ENCODE measurements at places on chromosomes 3 and 15. TPM values are rescaled to one million over a fixed set of nuclear protein-coding genes. Genes with fewer than 3 reads are reported as not detected.

DNA sequence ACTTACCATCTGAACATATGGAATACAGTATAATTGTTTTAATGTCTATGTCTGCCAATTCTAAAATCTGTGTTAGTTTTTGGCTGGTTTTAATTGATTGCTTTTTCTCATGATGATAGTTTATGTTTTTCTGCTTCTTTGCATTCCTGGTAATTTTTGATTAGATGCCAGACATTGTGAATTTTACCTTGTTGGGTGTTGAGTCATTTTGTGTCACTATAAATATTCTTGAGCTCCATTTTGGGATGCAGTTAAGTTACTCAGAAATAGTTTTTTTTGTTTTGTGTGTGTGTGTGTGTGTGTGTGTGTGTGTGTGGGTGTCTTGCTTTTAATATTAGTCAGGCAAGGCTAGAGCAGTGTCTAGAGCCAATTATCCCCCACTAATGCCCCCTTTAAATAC lies 818.8 kb upstream of the NR2F2 start:
- no peaks in the 10 kb centered on the region for H3K36me3 ChIP-seq
- no peak overlapping the region for H3K27ac ChIP-seq
- no peaks in the 10 kb centered on the region for H3K4me1 ChIP-seq

Gene A4GNT
- total RNA-seq: 0.16 TPM

DNA sequence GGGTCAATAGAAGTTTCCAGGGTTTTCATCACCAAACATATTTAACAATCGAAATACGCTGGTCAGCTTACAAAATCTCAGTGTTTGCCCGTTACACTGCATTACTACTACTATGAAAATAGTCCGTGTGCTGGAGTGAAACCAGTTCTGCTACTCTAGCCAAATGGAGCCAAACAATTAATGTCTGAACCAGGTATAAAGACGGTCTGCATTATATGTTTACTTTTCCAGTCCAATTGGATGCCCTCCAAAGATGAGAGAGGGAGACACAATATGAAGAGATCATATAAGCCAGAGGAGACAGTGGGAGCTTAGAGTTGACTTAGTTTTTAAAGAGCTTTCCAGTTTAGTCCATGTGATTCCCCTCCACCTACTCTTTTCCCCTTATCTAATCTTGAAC lies 6.3 kb upstream of the DUT start:
- no peak overlapping the region for H3K27ac ChIP-seq
- no peak for DNase-seq
- H3K4me3 ChIP-seq: no peak overlapping the region
- H3K36me3 ChIP-seq: no peaks in the 10 kb centered on the region

GRCh38 chr3:140145528-140145927 lies 210.5 kb downstream of the CLSTN2 start:
- H3K4me1 ChIP-seq: no peaks in the 10 kb centered on the region
- DNase-seq: no peak
- H3K27me3 ChIP-seq: no peaks in the 10 kb centered on the region

Gene TMEM40
- total RNA-seq: not detected

- H3K4me1 ChIP-seq: peaks cover 13% of the 10 kb centered on the region
- H3K27ac ChIP-seq: no peak overlapping the region
- peak; percentile 85 for DNase-seq
- H3K36me3 ChIP-seq: no peaks in the 10 kb centered on the region
Observed at GRCh38 chr15:92629975-92630626, 25.5 kb downstream of the FAM174B start.

- no peaks in the 10 kb centered on the region for H3K27me3 ChIP-seq
- no peak for DNase-seq
- no peaks in the 10 kb centered on the region for H3K36me3 ChIP-seq
- no peaks in the 10 kb centered on the region for H3K4me1 ChIP-seq
Observed at GRCh38 chr3:122316368-122316767, 8.7 kb upstream of the CSTA start.

DNA sequence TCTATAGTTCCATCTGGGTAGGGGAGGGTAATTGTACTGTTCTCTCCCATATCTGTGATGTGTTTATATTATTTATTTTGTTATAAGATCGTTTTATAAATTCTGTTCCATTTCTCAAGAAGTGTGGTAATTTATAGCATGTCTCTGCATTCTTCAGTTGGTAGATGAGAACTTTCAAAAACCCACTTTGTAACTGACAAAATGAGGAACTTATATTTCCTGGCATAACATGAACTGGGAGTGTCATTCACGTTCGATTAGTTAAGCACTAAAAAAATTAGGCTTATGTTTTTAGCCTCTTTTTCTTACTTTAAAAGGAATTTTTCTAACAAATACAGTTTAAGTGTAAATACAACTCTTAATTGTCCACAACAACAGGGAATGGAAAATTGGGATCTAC lies 230.8 kb downstream of the CGGBP1 start:
- no peak overlapping the region for H3K4me3 ChIP-seq
- no peak overlapping the region for H3K27ac ChIP-seq
- no peaks in the 10 kb centered on the region for H3K27me3 ChIP-seq
- no peaks in the 10 kb centered on the region for H3K36me3 ChIP-seq
- no peaks in the 10 kb centered on the region for H3K4me1 ChIP-seq
- no peak for DNase-seq

Gene MGLL
- total RNA-seq: 32.6 TPM

- H3K27ac ChIP-seq: no peak overlapping the region
- H3K4me1 ChIP-seq: no peaks in the 10 kb centered on the region
- H3K27me3 ChIP-seq: no peaks in the 10 kb centered on the region
- H3K4me3 ChIP-seq: no peak overlapping the region
- DNase-seq: no peak
Observed at GRCh38 chr3:152159328-152159727, 109.4 kb upstream of the MBNL1 start.

GRCh38 chr15:39788108-39788507 lies 5.5 kb upstream of the FSIP1 start:
- no peaks in the 10 kb centered on the region for H3K36me3 ChIP-seq
- H3K4me1 ChIP-seq: peaks cover 25% of the 10 kb centered on the region
- H3K27me3 ChIP-seq: no peaks in the 10 kb centered on the region
- no peak overlapping the region for H3K27ac ChIP-seq

DNA sequence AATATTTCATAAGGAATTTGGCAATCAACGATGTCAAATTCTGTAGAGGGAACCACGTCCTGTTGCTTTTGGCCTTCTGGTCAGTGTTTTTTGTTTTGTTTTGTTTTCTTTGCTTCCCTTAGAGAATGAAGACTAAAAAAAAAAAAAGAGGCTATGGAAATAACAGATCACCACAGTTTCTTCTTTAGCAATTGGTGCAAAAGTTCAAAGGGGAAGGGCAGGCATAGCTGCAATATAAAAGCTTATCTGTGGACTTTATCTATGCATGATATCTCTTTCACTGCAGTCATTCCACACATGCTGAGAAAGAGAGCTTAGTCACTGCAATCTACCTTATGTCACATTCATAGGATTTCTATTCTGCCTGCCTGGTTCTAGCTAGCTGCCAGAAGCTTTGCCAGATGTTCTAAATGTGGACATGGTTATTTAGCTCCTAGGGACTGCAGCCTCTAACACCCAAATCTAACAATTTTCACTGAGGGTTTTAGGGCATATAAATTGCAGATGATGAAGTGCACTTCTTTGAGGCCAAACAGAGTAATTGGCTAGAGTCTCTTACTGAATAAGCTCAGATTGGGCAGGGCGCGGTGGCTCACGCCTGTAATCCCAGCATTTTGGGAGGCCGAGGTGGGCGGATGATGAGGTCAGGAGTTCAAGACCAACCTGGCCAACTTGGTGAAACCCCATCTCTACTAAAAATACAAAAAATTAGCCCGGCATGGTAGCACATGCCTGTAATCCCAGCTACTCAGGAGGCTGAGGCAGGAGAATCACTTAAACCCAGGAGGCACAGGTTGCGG lies 637.2 kb downstream of the NTRK3 start:
- peak overlapping the region; percentile 17 for H3K27ac ChIP-seq
- H3K27me3 ChIP-seq: no peaks in the 10 kb centered on the region
- H3K36me3 ChIP-seq: no peaks in the 10 kb centered on the region
- DNase-seq: peak; percentile 49
- peaks cover 12% of the 10 kb centered on the region for H3K4me1 ChIP-seq

GRCh38 chr3:173403376-173403775 lies 5.8 kb downstream of the NLGN1 start:
- no peaks in the 10 kb centered on the region for H3K27me3 ChIP-seq
- no peaks in the 10 kb centered on the region for H3K4me1 ChIP-seq
- H3K27ac ChIP-seq: no peak overlapping the region
- H3K36me3 ChIP-seq: no peaks in the 10 kb centered on the region
- H3K4me3 ChIP-seq: no peak overlapping the region
